NCI-H2081 treated with DMSO at 0.1 percent for 48 hours (cell line): ENCODE measurements at places on chromosomes 16 and 17.

GRCh38 chr17:76075364-76076145 lies 974 bp downstream of the GALR2 start:
- no peak for DNase-seq

GRCh38 chr17:72255481-72255880 lies 134.7 kb downstream of the SOX9 start:
- DNase-seq: no peak

GRCh38 chr16:66605979-66606751 lies 1.7 kb downstream of the CMTM3 start:
- no peak for DNase-seq

DNA sequence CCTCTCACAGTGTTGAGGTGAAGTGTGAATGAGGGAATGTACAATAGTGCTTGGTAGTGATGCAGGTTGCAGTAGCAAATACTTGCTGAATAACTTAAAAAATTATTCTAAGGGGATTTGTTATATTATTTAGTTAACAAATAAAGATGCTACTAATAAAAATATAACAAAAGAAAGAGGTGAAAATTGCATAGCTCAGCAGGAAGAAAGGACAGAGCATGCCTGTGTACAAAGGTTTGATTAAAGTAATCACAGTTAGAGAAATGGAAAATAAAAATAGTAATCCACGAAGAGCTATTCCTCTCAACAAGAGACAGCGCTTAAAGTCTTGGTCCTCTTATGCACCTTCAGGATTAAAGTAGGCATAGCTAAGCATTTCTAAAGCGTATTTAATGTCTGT lies 11.0 kb downstream of the GOT2 start:
- DNase-seq: no peak

GRCh38 chr17:39261286-39261685 lies 35.5 kb upstream of the STAC2 start:
- DNase-seq: no peak

GRCh38 chr17:31266042-31266441 lies 31.0 kb downstream of the OMG start:
- DNase-seq: no peak

GRCh38 chr16:83588070-83588469 lies 219.7 kb upstream of the HSBP1 start:
- no peak for DNase-seq

- no peak for DNase-seq
These were observed 19.6 kb upstream of the CEP20 start for GRCh38 chr16:15907863-15908478.

- DNase-seq: no peak
These were observed 114.6 kb upstream of the TNRC6C start for GRCh38 chr17:77843896-77844295.

GRCh38 chr16:25553711-25554436 lies 137.9 kb upstream of the HS3ST4 start:
- DNase-seq: no peak

GRCh38 chr17:43669971-43670644 lies 8.4 kb upstream of the MEOX1 start:
- DNase-seq: peak; percentile 53

- no peak for DNase-seq
These were observed 2.2 kb upstream of the KRT33A start for GRCh38 chr17:41352597-41353366.

DNA sequence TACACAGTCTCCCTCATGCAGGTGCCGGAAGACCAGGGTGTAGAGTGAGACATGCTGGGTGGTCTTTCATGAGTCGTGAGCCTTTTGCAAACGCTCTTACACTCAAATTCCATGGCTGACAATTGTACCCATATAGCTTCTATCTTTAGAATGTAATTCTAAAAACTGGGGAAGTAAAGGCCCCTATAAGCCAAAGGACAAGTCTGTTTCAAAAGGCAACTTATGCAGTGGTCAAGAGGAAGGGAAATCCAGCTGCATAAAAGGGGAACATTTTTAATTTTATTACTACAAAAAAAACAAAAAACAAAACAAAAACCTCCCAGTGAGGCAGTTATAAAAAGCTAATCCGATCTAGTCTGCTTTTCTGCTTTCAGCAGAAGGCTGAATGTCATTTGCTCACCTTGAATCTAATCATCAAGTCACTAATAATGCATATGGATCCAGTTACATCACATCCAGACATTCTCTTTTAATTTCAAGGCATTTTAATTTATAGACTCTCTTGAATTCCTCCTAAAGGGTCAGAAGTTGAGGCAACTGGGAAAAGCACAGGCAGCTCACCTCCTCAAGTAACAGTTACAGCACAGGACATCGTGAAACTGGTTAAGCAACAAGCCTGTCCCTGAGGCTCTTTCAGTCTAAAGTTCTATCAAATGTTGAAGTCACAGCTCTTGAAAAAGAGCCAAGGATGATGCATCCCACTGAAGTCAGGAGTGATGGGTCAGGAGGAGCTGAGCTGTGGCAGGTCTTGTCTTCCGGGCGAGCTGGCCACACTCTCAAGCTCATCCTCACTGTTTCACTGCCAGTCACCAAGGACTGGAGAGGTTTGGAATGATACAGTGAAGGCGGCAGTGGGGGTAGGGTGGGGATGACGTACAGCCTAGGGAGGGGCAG lies 99.7 kb downstream of the VPS53 start:
- no peak for DNase-seq

DNA sequence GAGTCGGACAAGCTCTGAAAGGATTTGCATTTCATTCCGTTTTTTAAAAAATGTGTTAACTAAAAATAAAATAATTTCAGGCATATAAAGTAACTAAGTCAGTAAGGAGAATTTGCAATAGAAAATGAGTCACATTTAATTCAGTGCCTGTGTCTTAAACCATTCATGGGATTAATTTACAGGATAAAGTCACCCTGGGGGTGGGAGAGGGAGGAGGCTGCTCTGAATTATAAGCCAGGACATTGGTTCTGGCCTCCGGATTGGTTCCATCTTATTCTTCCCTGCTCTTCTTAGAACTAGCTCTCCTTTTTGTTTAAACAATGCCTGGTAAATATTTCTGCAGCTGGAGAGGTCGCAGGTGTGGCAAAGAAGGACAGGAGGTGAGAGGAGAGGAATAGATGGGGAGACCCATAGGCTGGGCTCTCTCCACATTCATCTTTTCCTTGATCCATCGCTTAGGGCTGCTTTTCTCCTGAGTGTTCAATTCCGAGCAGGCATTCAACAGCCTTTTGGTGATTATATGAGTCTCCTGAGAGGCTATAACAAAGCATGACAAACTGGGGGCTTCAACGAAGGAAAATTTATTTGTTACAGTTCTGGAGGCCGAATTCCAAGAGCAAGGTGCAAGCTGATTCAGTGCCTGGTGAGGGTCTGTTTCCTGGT lies 319.2 kb downstream of the PHKB start:
- no peak for DNase-seq

GRCh38 chr17:83170571-83171260 lies 91.3 kb downstream of the METRNL start:
- no peak for DNase-seq

DNA sequence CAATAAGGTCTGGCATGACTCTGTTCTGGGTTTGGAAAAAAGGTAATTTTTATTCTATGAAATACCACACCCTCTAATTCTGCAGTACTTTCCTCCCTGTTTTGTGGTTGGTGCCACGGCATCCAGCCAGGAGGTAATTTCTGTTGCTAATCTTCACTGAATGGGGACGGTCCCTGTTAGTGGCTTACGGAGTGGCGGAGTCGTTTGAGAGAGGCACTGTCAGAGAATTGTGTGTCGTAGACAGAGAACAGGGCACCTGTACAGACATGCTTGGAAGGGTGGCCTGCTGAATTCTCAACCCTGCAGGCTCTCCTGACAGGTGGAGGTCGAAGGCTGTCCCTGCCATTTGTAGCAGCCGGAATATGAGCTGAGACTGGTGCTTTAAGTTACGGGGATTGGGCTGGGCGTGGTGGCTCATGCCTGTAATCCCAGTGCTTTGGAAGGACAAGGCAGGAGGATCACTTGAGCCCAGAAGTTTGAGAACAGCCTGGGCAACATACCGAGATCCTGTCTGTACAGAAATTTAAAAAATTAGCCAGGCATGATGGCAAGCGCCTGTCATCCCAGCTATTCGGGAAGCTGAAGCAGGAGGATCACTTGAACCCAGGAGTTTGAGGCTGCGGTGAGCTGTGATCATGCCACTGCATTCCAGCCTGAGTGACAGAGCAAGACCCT lies 33.2 kb downstream of the EEF2K start:
- no peak for DNase-seq

DNA sequence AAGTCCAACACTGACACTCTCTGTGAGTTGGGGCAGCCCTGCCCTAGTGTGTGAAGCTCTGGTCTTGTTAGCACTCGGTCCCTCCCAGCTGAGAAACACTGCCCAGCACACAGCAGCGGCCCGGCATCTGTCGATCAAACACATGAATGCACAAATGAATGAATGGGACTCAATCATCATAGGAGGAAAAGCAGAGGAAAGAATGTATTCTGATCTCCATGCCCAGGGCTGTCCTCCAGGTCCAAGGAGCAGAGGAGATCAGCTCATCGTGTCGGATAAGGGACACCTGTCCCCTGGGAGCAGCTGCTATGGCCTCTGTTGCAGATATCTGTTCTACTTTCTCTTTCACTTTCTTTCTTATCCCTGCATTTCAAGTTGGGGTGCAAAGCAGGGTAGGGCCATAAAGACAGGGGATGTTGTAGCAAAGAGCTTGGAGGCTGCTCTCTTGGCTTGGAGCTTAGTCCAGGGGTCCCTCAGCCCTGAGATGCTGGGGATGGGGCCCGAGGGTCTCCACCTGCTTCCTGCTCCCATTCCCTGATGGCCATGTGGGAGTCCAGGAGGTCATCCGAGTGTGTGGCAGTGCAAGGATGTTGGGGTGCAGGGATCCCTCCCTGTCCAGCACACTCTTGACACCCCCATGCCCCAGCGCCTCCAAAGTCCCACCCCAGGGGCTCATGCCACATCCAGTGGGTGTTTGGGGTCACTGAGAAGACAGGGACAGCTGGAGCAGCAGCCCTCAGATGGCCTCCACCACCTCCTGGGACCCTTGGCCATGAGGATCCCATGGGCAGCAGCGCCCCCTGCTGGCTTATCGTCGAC lies 88.2 kb downstream of the IRF8 start:
- DNase-seq: no peak

DNA sequence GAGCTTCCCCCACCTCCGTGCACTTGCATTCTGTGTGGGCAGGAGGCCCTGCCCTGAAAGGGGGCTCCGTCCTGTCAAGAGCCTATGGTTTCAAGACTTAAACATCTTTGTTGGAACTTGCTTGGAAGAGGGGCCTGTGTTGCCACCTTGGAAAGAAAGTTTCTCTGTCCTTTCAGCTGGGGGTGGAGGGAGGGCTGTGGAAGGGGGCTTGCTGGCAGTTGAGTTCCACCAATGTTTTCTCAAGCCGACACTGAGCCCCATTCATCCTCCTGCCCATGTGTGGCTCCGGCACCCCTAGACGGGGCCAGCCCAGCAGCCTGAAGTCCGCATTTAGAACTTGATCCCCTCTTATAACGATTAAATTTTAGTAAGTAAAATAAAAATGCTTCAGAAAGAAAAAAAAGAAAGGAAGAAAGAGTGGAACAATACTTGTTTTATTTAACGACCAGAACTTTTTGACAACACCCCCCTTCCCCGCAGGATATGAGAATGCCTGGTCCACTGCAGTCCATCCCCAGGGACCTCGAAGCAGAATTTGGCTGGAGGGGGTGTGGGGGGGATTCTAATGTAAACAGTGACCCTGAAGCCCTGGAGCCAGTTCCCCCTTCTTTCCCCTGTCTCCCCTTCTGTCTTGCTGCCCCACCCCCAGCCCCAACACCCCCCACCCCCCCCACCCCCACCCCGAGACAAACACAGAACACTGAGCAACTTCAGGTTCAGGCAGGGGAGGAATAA lies 26.9 kb upstream of the CLEC18A start:
- no peak for DNase-seq

- DNase-seq: no peak
These were observed 90.9 kb downstream of the SDK2 start for GRCh38 chr17:73553311-73553710.

DNA sequence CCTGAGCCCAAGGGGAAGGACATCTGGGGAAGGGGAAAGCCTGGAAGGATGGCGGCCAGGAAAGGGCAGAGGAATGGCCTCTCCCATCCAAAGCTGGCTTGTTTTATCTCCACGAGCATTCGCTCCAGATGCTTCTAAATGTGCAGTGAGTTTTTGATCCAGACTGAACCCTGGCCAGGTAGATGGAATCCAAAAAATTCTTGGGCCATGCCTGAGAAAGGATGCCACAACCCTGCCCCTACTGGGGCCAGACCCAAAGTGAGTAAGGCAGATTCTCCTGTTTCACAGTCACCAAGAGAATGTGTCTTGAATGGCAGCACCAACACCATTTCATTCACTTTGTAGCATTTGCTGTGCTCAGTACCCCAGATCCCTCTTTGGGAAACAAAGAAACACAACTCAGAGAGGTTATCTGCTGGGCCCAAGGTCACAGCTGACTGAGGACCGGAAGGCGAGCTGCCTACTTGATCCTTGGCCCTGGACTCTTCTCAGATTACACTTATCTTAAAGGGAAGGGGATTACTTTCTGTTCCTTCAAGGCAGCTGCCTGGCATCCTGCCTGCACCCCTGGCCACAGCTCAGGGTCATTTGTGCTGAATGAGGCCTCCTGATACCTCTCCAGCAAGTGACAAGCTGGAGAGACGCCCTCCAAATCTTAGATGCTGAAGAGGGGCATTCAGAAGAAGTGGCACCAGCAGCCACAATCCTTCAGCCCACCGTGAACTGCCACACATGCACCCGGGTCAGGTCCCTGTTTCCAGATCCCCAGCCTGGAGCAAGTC lies 3.6 kb downstream of the LRRC75A start:
- no peak for DNase-seq

GRCh38 chr17:81068411-81069134 lies 33.6 kb downstream of the BAIAP2 start:
- no peak for DNase-seq

GRCh38 chr17:56978441-56979090 lies 635 bp downstream of the SCPEP1 start:
- DNase-seq: no peak

GRCh38 chr17:32483451-32484019 lies 3.3 kb upstream of the CDK5R1 start:
- DNase-seq: peak; percentile 24

DNA sequence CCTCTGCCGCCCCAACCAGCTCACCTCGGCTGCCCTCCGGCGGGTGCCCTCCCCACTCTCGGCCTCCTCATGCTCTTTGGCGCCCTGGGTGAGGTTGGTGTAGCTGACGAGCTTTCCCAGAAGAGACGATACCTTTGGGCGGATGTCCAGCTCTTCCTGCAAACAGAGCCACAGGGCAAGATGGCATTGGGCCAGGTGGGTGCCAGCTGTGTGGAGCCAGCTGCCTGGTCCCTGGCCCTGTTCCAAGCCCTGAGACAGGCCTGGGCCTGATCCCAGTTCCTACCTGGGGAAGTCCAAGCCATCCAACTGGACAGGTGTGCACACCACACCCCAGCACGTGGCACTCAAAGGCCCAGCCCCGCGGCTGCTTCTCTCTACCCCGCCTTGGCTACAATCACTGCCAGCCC lies 6.9 kb downstream of the SLC12A4 start:
- DNase-seq: peak; percentile 90

- DNase-seq: no peak
These were observed at the start of gene GJC1 for GRCh38 chr17:44829523-44830358. Gene GJC1, minus strand, starts transcription at chr17:44830287. Its CDS starts 24,470 bp downstream, at chr17:44805817.

GRCh38 chr16:75402821-75403475 lies 30.4 kb downstream of the CFDP1 start:
- no peak for DNase-seq
